AG20443 (cell line): ENCODE measurements at places on chromosomes 12 and 14.

DNA sequence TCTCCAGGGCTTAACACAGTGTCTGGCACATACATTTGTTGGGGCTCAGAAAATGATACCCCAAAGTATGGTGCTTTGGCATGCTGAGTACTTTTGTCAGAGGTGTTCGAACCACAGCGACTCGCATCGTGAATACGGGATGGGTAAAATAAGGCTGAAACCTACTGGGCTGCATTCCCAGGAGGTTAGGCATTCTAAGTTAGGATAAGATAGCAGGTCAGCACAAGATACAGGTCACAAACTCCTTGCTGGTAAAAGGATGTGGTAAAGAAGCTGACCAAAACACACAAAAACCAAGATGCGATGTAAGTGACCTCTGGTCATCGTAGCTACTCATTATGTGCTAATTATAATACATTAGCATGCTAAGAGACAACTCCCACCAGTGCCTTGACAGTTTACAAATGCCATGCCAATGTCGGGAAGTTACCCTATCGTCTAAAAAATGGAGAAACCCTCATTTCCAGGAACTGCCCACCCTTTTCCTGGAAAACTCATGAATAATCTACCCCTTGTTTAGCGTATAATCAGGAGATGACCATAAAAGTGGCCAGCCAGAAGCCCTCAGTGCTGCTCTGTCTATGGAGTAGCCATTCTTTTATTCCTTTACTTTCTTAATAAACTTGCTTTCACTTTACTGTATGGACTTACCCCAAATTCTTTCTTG is 3.3 kb upstream of the AEBP2 start:
- no peak for DNase-seq

DNA sequence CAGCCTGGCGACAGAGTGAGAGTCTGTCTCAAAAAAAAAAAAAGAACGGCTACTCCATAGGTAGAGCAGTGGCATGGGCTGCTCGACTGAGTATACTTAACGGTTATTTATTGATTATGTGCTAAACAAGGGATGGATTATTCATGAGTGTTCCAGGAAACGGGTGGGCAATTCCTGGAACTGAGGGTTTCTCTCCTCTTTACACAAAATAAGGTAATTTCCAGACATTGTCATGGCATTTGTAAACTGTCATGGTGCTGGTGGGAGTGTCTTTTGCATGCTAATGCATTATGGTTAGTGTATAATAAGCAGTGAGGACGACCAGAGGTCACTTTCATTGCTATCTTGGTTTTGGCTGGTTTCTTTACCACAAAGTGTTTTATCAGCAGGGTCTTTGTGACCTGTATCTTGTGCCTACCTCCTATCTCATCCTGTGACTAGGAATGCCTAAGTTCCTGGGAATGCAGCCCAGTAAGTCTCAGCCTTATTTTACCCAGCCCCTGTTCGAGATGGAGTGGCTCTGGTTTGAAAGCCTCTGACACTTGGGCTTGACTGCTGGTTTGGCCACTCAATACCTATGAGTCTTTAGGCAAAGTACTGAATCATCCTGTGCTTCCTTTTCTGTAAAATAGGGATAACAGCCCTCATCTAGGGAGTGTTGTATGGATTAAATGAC is 3.2 kb downstream of the DGLUCY start:
- no peak for DNase-seq

- DNase-seq: no peak
Measured at GRCh38 chr14:87863047-87863446, 129.9 kb downstream of the GALC start.

- DNase-seq: no peak
Measured at GRCh38 chr14:91290986-91291385, 46.5 kb upstream of the GPR68 start.

DNA sequence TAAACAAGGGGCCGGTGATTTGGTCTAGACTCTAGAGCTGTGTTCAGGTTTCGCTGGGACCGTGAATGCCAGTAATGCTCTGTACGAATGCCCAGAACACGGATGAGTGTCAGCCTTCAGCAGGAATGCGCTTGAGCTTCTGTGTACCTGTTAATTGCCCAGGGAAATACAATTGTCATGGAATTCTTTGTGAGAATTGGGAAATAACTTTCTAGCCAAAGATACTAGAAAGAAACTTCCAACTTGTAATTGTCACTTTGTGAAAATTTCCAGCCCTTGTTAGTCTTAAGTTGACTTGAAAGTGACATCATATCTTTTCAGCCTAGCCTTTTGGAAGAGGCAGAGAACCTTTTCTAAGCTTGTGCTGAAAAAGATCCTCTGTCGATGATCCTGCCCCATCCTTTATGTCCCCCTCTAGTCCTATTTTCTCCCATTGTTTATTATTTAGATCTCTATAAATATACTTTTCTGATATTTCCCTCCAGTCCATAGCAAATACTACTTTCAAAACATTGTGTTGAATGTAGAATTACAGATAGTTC is 2.7 kb downstream of the CHST11 start:
- DNase-seq: no peak

- peak; percentile 65 for DNase-seq
Measured at GRCh38 chr14:33435911-33436689, 497.4 kb downstream of the NPAS3 start.
